ENCODE measurements at places on chromosomes 7 and 10.

- DNase-seq = no peak
Measured at GRCh38 chr10:103849880-103850571, 5.3 kb downstream of the SH3PXD2A start.

- DNase-seq = no peak
Measured at GRCh38 chr10:11874568-11875493, 51.7 kb downstream of the PROSER2 start.

DNA sequence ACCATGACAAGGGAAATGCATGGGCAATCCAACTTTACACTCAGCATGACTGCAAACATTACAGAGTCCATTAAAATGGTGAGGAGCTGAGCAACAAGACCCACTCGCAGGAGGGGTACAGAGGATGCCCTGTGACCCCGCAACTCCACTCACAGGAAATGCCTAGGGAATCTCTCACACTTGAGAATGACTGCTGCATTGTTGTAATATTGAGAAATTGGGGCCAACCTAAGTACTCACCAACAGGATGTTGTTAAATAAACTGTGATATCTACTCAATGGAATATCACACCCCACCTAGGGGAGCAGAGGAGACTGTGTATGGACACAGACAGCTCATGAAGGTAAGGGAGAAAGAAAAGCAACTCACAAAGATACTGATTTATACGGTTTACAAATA is 53.4 kb upstream of the CAMK2B start:
- DNase-seq = peak; percentile 71

DNA sequence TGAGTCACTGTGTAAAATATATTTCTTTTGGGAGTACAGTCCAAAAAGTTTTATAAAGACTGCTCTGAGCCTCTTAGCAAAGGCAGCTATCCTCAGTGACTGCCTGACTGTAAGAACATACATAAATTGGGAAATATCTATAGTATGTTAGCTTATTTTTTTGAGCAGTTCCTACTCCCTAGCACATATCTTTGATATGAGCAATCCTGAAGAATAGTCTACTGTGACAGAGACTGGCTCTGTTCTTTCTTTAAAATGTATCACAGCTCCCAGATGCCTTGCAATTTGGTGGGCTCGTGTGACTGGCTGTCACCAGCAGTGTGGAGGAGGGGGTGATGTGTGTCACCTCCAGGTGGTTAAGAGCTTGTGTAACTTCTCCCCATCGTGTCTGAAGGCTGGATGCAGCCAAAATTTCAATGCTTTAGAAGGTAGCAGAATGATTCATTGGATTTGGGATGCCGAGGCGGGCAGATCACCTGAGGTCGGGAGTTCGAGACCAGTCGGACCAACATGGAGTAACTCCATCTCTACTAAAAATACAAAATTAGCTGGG is 47.9 kb downstream of the MTERF1 start:
- no peak for DNase-seq

DNA sequence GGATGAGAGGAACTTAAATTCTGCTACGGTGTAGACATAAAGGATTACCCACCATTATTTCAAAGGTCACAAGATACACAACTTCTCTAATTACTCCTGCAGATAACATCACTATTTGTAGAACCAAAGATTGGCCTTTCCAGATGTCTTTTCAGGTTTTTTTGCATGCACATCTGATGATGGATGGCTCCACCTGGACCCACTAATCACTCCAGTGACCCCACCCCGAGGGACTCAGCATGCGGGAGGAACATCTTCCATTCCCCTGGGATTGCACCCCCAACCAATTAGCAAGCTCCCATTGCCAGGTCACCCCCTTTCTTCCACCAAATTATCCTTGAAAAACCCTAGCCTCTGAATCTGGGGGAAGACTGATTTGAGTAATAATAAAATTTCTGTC is 608.9 kb downstream of the CNTNAP2 start:
- no peak for DNase-seq

GRCh38 chr10:5573968-5574641 is 49.3 kb downstream of the CALML3 start:
- no peak for DNase-seq

DNA sequence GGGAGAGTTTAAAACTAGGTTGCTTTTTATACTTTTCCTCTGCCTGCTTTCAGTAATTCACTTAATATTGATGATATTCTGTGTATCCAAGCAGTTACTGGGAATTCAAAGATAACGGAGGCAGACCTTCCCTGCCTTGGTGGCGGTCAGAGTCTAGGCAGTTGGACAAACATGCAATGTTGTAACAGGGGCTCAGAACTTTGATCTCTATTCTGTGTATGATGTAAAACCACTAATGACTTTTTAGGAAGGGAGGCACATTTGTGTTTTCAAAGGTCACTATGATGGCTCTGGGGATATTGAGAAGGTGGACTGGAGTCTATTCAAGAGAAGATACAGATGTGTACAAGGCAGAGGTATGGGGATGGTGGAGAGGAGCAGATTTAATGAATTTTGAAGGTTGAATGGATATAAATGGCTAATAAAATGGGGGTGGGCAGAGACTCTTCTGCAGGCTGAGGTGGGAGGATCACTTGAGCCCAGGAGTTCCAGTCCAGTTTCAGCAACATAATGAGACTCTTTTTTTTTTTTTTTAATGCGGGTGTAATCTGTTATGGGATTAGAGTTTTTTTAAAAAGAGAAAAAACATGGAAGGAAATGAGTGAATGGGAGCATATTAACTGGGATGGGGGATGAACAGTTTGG is 5.7 kb upstream of the PON2 start:
- DNase-seq = no peak

GRCh38 chr7:37284805-37285231 is 163.8 kb downstream of the ELMO1 start:
- DNase-seq = no peak

GRCh38 chr10:1409392-1409791 is 327.9 kb downstream of the ADARB2 start:
- DNase-seq = no peak

- peak; percentile 2 for DNase-seq
Measured at GRCh38 chr10:46222364-46222935, 64.3 kb upstream of the ANTXRL start.

DNA sequence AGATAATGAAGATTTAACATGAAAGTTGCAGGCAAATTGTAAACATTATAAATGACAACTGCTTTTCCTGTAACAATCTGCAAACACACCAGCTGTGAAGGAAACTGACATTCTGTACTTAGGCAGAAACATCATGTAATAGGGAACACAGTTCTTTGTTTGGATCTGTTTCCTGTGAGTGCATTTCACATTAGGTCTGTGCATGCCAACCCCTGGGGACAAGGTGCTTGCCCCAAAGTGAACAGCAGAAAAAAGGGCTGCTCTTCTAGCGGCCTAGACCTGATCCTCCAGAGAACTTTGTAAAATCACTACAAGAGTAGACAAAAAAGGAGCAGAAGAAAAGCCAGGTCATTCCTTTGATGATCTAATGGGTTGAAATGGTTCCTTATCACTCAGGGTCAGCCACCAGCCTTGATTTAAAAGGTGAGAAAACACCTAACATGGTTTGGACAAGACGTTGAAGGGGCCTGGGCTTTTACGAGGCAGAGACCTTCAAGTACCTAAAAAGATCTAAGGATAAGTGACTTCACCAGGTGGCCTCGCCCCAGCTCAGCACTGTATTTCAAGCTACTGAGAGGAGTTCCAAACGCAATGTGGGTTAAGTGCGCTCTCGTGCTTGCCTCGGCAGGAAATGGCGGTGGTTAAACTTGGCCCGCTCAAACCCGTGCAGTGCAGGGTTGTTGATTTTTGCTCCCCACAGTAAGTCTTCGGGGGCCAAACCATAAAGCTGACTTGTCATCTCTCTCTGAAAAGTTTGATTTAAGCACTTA is 249.7 kb downstream of the CREB5 start:
- no peak for DNase-seq

DNA sequence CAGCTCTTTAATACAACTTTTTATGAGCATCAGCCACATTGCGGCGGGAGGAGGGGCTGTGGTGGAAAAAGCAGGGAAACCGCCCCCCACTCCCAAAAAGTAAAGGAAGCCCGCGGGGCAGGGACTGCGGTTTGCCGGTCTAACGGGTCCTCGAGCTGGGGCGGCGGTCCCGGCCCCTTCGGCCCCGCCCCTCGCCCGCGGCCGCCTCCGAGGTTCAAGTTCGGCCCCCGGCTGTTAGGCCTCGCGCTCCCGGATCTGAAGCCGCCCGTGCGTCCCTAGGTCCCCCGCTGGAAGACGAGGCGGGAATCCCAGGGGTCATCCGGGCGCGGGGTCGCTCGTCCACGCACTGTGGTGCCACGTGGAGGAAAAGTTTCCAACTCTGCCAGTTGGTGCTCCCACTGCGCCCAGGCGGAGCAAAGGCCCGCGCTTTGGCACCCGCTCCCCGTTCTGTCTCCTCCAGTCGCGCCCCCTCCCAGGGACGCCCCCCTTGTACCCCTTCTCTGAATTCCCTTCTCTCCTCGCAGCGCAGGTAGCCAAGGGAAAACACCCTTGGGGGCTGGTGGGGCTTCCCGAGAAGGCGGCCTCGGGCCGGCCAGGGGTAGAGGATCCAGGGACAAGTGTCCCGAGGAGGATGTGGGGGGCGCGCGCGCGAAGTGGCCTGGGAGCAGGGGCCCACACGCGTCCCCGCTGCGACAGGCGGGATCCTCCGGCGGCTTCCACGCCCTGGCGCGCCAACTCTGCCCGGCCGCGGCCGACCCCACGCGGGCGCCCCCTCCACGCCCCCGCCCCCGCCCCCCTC is 798 bp upstream of the AUTS2 start:
- no peak for DNase-seq

GRCh38 chr10:117364110-117364960 is 10.9 kb downstream of the PDZD8 start:
- DNase-seq = no peak

GRCh38 chr7:155252444-155252887 is 45.2 kb upstream of the INSIG1 start:
- DNase-seq = no peak

DNA sequence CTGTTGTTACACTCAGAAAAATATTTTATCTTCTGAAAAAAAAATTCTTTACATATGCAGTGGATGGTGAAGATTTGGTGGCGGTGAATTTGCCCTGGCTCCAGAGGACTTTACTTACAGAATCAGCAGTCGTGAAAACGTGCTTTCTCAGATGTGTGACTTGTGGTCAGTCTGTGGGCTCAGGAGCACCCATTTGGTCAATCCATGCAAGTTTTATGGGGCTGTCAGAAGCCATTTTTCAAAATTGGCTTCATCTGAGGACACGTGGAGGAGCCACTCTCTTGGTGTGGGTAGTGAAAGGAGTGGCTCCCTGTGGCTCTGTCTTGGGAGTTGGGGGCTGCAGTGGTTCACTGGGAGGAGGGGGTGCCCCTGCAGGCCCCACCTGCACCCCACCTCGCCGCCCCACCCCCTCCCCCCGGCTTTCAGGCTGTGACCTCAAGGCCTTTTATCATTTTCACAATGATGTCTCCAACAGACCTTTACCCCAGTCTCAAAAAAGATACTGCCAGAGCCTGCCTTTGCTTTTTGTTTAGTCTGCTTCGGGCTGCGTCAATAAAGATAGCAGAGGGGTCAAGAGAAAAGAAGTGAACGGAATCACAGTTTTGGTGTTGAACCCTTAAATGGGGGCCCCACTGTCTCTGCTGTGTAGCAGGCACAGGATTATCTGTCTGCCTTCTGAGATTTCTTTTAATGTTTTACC is 137.4 kb downstream of the MGMT start:
- DNase-seq = no peak

DNA sequence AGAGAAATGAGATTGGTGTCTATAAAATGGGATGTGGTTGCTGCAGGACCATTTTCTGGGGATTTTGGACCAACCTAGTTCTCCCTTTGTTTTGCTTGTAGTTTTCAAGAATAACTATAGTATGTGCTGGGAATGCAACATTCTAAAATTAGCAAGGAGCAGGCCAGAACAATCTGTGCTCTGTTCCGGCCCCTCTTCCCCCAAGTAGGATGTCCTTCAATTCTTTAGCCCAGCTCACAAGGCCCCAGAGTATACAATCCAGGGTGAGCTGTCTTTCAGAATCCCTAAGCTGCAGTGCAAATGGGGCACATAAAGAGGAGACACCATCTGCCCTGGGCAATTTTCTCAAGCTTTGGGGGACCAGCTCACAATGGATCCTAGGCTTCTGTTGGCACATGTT is 809.1 kb downstream of the TNS3 start:
- DNase-seq = no peak

GRCh38 chr10:126798649-126799048 is 106.6 kb upstream of the DOCK1 start:
- no peak for DNase-seq

GRCh38 chr10:5503477-5503835 is 4.1 kb upstream of the CALML5 start:
- no peak for DNase-seq

- DNase-seq = no peak
Measured at GRCh38 chr7:5349437-5350173, 66.9 kb downstream of the SLC29A4 start.
